ENCODE measurements at places on chromosomes 7 and 10. TPM values are rescaled to one million over a fixed set of nuclear protein-coding genes. Genes with fewer than 3 reads are reported as not detected.

The GPER1 gene
- 0.21 TPM for total RNA-seq

The CXCL12 gene
- not detected for total RNA-seq

The ELMO1 gene
- total RNA-seq, result 1.4 TPM

The TECPR1 gene
- total RNA-seq, result 17.1 TPM

The LRRC61 gene
- 10.6 TPM for total RNA-seq

The ACTR3C gene
- 11.6 TPM for total RNA-seq

The NUPR2 gene
- total RNA-seq, result not detected

The CHAT gene
- total RNA-seq, result not detected

The CCDC172 gene
- not detected for total RNA-seq

The GPR37 gene
- total RNA-seq, result 1.4 TPM

The ATP6V0A4 gene
- total RNA-seq, result 0.21 TPM

The CYP2C8 gene
- total RNA-seq, result not detected

The IFIT1B gene
- total RNA-seq, result not detected
